Stimulated activated CD8-positive, alpha-beta memory T cell treated with anti-CD3 and anti-CD28 coated beads, Interleukin-7, amount 100 ng/mL, for 24 hours (primary cell): ENCODE measurements at places on chromosomes 2 and 18.

DNA sequence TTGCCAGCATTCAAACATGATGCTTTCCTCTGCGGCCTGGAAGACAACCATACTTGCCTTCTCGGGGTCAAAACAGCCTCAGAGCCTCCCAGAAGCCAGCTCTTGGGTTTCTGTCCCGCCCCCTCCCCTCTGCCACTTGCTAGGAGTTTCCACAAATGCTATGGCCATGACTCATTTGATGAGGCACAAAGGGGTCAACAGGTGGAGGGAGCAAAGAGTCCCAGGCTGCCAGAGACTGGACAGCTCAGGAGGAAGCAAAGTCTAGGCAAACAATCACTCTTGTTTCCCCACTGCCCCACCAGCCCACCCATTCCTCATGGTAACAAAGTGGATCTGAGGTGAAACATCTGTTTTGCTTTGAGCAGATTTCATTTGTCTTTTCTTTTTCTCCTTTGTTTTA lies 551.1 kb downstream of the TNS1 start:
- DNase-seq = no peak

- DNase-seq = no peak
Observed at GRCh38 chr2:106143495-106144215, 50.4 kb downstream of the UXS1 start.

DNA sequence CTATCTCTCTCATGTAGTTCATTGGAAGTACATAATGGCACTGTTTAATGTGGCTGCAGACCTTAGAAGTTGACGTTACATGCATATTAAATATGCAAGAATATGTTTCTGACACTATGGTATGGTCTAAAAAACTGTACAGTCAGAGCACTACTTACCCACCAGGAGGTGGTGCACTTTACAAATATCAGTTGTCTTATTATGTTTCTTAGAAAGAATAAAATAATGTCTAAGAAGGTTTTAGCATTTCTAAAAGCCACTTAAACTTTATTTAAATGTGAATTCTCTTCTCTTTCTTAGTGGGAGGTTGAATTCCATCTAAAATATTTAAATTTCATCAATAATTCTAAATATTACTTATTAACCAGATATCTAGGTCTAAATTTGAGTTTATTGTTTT lies 4.3 kb downstream of the TMEFF2 start:
- no peak for DNase-seq

DNA sequence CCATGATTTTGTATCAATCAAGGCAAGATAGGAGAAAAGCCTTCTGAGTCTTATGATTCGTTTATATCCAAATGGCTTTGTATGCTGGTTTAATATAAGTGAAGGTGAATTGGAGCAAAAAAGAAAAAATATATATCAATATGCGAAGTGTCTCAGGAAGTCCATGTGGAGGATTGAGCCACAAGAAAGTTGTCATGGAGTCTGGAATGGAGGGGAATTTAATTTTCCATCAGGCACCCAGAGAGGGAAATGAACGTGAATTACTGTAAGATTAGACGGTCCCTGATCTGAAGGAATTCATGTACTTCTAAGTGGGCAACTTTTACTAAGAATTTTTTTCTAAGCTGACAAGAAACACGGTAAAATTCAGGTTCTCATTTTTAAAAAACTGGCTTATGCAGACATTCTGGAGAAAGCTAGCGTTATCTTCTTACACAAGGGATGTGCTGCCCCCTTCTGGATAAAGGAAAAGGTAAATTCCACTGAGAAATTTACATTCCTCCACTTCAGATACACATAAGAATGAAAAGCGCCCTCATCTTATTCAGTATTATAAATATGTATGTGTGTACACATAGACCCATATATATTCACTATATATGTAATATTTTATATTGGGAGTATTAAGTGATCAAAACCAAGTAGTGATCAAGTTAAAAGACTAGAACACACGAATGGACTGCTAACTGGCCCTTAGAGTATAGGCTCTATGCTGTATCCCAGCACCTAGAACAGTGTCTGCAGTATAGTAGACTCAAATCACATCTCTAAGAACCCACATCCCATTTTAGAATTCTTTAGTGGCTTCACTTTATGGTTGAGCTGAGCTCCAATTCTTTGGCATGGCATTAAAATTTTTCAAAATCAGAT lies 289.0 kb upstream of the TFPI start:
- DNase-seq = no peak

GRCh38 chr18:58247363-58247834 lies 203.4 kb downstream of the NEDD4L start:
- no peak for DNase-seq

DNA sequence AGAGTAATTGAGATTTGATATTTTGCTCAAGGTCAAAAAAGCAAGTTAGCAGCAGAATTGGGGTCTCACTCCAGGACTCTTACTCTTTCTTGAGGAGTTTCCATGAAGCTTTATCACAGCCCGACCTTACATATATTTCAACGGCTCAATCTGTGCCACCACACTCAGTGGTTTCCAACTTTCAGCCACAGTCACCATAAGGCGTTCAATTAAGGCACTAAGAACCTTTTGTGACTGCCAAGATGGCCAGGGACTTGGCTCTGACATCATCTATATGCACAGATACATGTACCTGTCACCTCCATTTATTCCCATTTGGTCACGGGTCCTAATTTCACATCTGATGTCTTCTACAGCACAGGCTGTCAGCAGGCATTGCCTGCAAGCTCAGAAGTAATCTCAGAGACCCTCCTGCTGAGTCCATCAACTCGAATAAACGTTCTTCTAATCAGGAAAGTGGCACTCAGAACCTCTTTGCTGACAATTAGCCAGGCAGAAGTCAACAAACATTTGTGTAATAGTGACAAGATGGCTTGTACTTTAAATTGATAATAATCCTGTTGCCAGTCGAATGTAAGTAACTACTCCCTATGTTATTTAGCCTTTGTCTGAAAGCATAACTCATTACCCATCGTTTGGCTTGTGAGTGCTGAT lies 16.1 kb downstream of the DYTN start:
- no peak for DNase-seq
